Dermis blood vessel endothelial cell (primary cell): ENCODE measurements at places on chromosomes 7 and 10. TPM values are rescaled to one million over a fixed set of nuclear protein-coding genes. Genes with fewer than 3 reads are reported as not detected.

Gene GPER1
- 1.0 and 2.0 TPM in 2 replicates for total RNA-seq

Gene PAPOLB
- 0.23 and 0.34 TPM in 2 replicates for total RNA-seq

Gene UPK3B
- under 0.01 TPM in 1 of 2 replicates, not detected in the other for total RNA-seq

Gene ZC3HAV1L
- total RNA-seq = 16.4 and 20.8 TPM in 2 replicates
